ENCODE measurements at places on chromosomes 3 and 15. TPM values are rescaled to one million over a fixed set of nuclear protein-coding genes. Genes with fewer than 3 reads are reported as not detected.

Gene COL8A1
- total RNA-seq, result 2.7 TPM

Gene TPRG1
- total RNA-seq, result 1.6 TPM

Gene GPX1
- total RNA-seq, result 533 TPM

Gene SATB1
- total RNA-seq, result 15.0 TPM

Gene MGA
- 21.1 TPM for total RNA-seq

Gene STARD5
- 5.9 TPM for total RNA-seq

Gene RHOV
- total RNA-seq, result 38.7 TPM

Gene CHP1
- 75.8 TPM for total RNA-seq

Gene GATA2
- total RNA-seq, result not detected

Gene SV2B
- total RNA-seq, result 0.26 TPM

Gene TARS3
- total RNA-seq, result 5.4 TPM

Gene CLDN16
- total RNA-seq, result 0.26 TPM

Gene GATM
- 1.3 TPM for total RNA-seq

Gene GPR27
- 0.53 TPM for total RNA-seq

Gene TNFAIP8L3
- 5.0 TPM for total RNA-seq
